ENCODE measurements at places on chromosomes 2 and 18. TPM values are rescaled to one million over a fixed set of nuclear protein-coding genes. Genes with fewer than 3 reads are reported as not detected.
A peak's percentile ranks its signal among the peaks of the same experiment; 100 is the strongest.

Gene IL18R1
- total RNA-seq: not detected

DNA sequence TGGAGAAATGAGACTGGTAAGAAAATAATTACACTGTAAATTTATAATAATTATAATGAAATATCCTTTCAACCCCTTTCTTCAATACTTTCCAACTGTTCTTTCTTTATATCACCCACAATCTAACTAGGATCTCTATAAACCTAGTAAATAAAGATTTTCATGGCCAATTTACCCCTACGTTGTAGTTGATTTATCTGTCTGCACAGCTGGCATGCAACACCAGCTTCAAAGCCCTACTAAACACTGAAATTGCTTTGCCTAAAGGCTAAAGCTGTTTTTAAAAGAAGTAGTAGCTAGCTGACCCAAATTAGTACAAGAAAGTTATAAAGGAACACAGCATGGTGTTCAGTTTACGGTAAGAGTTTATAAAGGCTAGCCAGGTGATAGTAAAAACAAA, 140.1 kb downstream of the NOL4 start:
- no peaks in the 10 kb centered on the region for H3K36me3 ChIP-seq
- H3K4me1 ChIP-seq: no peaks in the 10 kb centered on the region
- H3K27ac ChIP-seq: no peak overlapping the region
- no peak overlapping the region for H3K4me3 ChIP-seq

DNA sequence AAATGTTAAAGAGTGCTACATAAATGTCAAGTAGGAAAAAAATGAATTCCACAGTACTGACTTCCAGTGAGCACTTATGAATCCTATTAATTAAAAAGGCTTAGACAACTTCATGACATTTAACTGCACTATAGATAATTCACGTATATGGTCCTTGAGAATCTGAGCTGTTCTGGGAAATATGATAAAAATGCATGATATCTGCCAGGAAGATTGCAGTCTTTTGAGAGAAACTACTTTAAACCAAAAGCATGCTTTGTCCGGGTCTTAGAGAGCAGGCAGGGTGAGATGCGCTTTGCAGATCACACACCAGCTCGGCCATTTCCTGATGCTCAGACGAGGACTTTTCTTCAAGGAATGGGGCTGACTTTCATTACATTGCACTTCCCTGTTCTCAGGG, 42.6 kb downstream of the CMPK2 start:
- no peak for DNase-seq
- peaks cover 17% of the 10 kb centered on the region for H3K4me1 ChIP-seq
- H3K27me3 ChIP-seq: no peaks in the 10 kb centered on the region
- H3K4me3 ChIP-seq: no peak overlapping the region
- no peaks in the 10 kb centered on the region for H3K36me3 ChIP-seq

Gene TMEM198
- total RNA-seq: 4.6 TPM

Gene COBLL1
- 4.2 TPM for total RNA-seq

DNA sequence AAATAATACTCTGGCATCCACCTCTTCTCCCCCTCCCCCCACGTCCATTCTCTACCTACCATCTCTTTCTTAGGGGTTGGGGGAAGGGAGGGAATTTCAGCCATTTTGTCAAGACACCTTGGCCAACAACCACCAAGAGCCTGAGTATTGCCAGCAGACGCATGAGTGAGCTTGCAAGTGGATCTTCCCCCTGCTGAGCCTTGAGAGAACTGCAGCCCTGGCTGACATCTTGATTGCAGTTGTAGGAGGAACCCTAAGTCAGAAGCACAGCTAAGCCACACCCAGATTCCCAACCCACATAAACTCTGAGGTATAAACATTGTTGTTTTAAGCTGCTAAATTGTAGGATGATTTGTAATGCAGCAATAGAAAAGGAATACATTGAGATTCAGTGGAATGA, 165.6 kb downstream of the TMEFF2 start:
- peaks cover 20% of the 10 kb centered on the region for H3K4me1 ChIP-seq
- no peaks in the 10 kb centered on the region for H3K27me3 ChIP-seq
- DNase-seq: peak; percentile 53
- no peak overlapping the region for H3K4me3 ChIP-seq
- H3K36me3 ChIP-seq: no peaks in the 10 kb centered on the region
- H3K27ac ChIP-seq: no peak overlapping the region

GRCh38 chr2:233426619-233427342, 72.5 kb downstream of the DGKD start:
- no peaks in the 10 kb centered on the region for H3K27me3 ChIP-seq
- H3K4me3 ChIP-seq: no peak overlapping the region
- peak; percentile 63 for DNase-seq
- H3K36me3 ChIP-seq: peaks cover 4% of the 10 kb centered on the region
- H3K27ac ChIP-seq: no peak overlapping the region

DNA sequence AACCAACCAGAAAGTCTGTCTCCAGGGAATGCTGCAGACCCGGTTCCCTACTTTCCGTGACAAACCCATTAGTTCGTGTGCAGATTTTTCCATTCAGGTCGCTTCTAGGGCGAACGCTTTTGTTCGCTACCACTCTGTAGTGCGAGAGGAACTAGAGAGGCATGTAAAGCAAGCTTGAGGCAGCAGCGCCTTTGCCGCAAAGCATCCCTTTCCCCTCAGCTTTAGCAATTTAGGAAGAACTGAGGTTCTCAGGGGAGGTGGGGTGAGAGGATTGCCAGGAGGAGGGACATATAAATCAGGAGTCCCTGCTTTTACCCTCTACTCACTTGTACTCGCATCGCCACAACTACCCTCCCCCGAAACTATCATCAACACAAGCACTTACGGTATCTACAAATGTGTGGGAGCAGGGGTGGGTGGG, 748 bp upstream of the ZNF804A start:
- no peaks in the 10 kb centered on the region for H3K27me3 ChIP-seq
- DNase-seq: peak; percentile 74
- no peaks in the 10 kb centered on the region for H3K36me3 ChIP-seq
- peak overlapping the region; percentile 68 for H3K27ac ChIP-seq

Gene FNDC4
- total RNA-seq: 1.3 TPM

DNA sequence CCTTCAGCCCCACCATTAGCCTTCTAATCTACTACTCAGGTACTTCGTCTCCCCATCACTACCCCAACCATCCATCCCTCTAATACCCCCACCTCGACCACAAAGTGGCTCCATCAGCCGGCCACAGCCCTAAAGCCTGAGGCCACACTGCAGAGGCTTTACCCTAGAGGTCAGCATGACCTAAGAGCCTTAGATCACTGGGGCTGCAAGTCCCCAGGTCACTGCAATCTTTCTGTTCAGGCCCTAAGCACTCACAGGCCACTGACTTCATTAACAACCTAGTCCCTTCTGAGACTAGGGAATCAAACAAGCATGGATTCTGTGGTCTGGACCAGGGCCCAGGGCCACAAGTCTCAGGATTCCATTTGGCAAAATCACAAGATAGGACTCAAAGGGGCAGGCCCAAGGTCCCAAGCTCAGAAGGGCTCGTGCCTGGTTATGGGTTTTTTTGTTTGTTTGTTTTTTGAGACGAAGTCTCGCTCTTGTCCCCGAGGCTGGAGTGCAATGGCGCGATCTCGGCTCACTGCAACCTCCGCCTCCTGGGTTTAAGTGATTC, 37.0 kb upstream of the PKDCC start:
- peak overlapping the region; percentile 2 for H3K27ac ChIP-seq
- no peaks in the 10 kb centered on the region for H3K27me3 ChIP-seq
- no peak overlapping the region for H3K4me3 ChIP-seq
- no peak for DNase-seq
- H3K36me3 ChIP-seq: no peaks in the 10 kb centered on the region
- peaks cover 10% of the 10 kb centered on the region for H3K4me1 ChIP-seq

Gene CCDC178
- total RNA-seq: not detected

Gene VRK2
- total RNA-seq: 16.1 TPM

GRCh38 chr2:1876352-1876751, 132.0 kb upstream of the PXDN start:
- no peak overlapping the region for H3K4me3 ChIP-seq
- no peak overlapping the region for H3K27ac ChIP-seq
- no peaks in the 10 kb centered on the region for H3K4me1 ChIP-seq
- no peaks in the 10 kb centered on the region for H3K36me3 ChIP-seq
- no peaks in the 10 kb centered on the region for H3K27me3 ChIP-seq

GRCh38 chr2:201978986-201979385, 54.7 kb upstream of the FZD7 start:
- DNase-seq: no peak
- H3K4me1 ChIP-seq: peaks cover 4% of the 10 kb centered on the region
- H3K27ac ChIP-seq: no peak overlapping the region
- H3K36me3 ChIP-seq: no peaks in the 10 kb centered on the region

- no peaks in the 10 kb centered on the region for H3K4me1 ChIP-seq
- H3K4me3 ChIP-seq: no peak overlapping the region
- H3K27me3 ChIP-seq: no peaks in the 10 kb centered on the region
- DNase-seq: no peak
- H3K36me3 ChIP-seq: no peaks in the 10 kb centered on the region
- no peak overlapping the region for H3K27ac ChIP-seq
Observed at GRCh38 chr18:23042133-23042532, 93.2 kb upstream of the CABLES1 start.

- no peaks in the 10 kb centered on the region for H3K4me1 ChIP-seq
- no peak overlapping the region for H3K27ac ChIP-seq
- DNase-seq: no peak
- H3K27me3 ChIP-seq: no peaks in the 10 kb centered on the region
- H3K4me3 ChIP-seq: no peak overlapping the region
- H3K36me3 ChIP-seq: peaks cover 20% of the 10 kb centered on the region
Observed at GRCh38 chr2:117921520-117921919, 92.3 kb downstream of the CCDC93 start.

DNA sequence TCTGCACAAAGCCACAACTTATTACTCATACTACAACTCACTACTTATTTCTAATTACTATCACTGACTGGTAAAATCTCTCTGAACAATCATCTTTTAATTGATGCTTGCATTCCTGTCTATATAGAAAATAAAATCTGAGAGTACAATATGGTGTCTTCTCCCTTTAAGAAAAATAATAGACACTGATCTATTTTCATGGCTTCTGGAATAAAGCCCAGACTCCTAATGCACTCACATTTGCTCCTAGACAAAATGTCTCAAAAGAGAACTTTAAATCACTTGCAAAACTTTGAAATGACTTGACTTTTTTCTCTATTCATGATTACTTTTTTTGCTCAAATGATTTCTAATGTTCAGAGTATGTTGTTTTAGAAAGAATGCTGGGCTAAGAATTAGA, 28.7 kb downstream of the ESCO1 start:
- H3K36me3 ChIP-seq: peaks cover 32% of the 10 kb centered on the region
- H3K4me3 ChIP-seq: no peak overlapping the region
- no peaks in the 10 kb centered on the region for H3K27me3 ChIP-seq

Gene LYPD1
- total RNA-seq: 9.8 TPM

- H3K27me3 ChIP-seq: no peaks in the 10 kb centered on the region
- no peaks in the 10 kb centered on the region for H3K36me3 ChIP-seq
- no peak for DNase-seq
- no peaks in the 10 kb centered on the region for H3K4me1 ChIP-seq
- no peak overlapping the region for H3K27ac ChIP-seq
Observed at GRCh38 chr2:137221797-137222492, 456.6 kb downstream of the THSD7B start.

Gene SERPINB4
- not detected for total RNA-seq

DNA sequence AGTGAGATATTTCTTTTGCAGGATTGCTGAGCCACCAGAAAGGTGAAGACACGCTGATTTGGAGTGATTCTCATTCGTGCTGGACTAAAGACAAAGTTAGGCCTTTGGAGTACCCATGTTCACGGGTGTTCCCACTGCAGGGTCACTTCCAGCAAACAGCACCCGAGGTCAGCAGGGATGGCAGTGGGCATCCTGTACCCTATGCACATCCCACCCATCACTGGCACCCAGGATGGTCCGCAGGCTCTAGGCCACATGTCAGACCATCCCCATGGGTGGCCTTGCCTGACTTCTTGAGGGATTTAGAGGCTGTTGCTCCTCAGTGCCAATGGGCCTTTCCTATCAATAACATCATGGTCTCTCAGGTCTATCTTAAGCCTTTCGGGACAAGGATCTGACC, 39.3 kb upstream of the TMEM17 start:
- peaks cover 7% of the 10 kb centered on the region for H3K4me1 ChIP-seq
- no peaks in the 10 kb centered on the region for H3K27me3 ChIP-seq
- no peak for DNase-seq
- no peak overlapping the region for H3K4me3 ChIP-seq

DNA sequence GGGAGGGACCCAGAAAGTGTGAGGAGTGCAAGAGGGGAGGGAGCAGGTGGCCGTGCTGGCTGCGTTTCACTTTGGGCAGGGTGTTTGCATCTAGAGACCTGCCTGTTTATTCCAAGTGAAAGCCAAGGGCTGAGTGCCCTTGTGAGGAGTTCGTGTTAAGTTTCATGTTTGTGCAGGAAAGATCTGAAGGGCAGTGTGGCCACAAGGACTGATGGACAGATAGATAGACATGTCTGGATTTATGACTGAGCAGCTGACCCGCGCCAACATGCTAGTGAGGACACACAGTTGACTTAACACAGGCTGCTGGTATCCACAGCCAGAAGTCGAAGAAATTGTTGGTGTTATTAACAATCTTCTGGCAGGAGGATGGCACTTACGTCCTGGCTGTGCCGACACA, 387.6 kb upstream of the TNP1 start:
- DNase-seq: no peak
- no peaks in the 10 kb centered on the region for H3K27me3 ChIP-seq
- H3K27ac ChIP-seq: no peak overlapping the region
- no peaks in the 10 kb centered on the region for H3K36me3 ChIP-seq
- peaks cover 19% of the 10 kb centered on the region for H3K4me1 ChIP-seq
- H3K4me3 ChIP-seq: no peak overlapping the region

- H3K27ac ChIP-seq: no peak overlapping the region
- H3K4me3 ChIP-seq: no peak overlapping the region
- peaks cover 10% of the 10 kb centered on the region for H3K4me1 ChIP-seq
- H3K36me3 ChIP-seq: no peaks in the 10 kb centered on the region
Observed at GRCh38 chr2:188969236-188969635, 4.9 kb upstream of the COL3A1 start.

- H3K27me3 ChIP-seq: no peaks in the 10 kb centered on the region
- no peaks in the 10 kb centered on the region for H3K4me1 ChIP-seq
- no peaks in the 10 kb centered on the region for H3K36me3 ChIP-seq
Observed at GRCh38 chr18:79380816-79381806, 14.6 kb upstream of the NFATC1 start.

DNA sequence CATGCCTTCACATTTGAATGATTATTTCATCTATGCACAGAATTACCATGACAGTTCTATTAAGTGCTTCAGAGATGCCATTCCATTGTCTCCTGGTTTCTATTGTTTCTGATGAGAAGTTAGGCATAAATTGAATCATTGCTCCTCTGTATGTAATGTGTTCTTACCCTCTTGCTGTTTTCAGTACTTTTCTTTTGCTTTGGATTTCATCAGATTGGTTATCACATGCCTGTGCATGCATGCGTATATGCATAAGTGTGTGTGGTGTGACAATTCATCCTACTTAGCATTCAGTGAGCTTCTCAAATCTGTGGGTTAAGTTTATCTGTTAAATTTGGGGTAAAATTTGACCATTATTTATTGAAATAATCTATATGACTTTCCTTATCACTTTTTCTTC, 263.3 kb upstream of the RND3 start:
- H3K4me1 ChIP-seq: no peaks in the 10 kb centered on the region
- H3K27me3 ChIP-seq: no peaks in the 10 kb centered on the region
- no peak overlapping the region for H3K27ac ChIP-seq
- no peaks in the 10 kb centered on the region for H3K36me3 ChIP-seq
- no peak for DNase-seq
- H3K4me3 ChIP-seq: no peak overlapping the region
